ENCODE measurements at places on chromosomes 11 and 22. TPM values are rescaled to one million over a fixed set of nuclear protein-coding genes. Genes with fewer than 3 reads are reported as not detected.

The ZNF74 gene
- total RNA-seq, result 10.7 TPM

GRCh38 chr11:109362059-109362458 lies 59.9 kb upstream of the C11orf87 start:
- no peak for DNase-seq
- H3K36me3 ChIP-seq, result no peaks in the 10 kb centered on the region
- no peaks in the 10 kb centered on the region for H3K27me3 ChIP-seq

The GPHA2 gene
- not detected for total RNA-seq

- no peak for DNase-seq
- no peaks in the 10 kb centered on the region for H3K27me3 ChIP-seq
- H3K27ac ChIP-seq, result no peak overlapping the region
- no peak overlapping the region for H3K4me3 ChIP-seq
- peaks cover 46% of the 10 kb centered on the region for H3K4me1 ChIP-seq
- no peaks in the 10 kb centered on the region for H3K36me3 ChIP-seq
Observed at GRCh38 chr11:74021998-74022397, 13.1 kb upstream of the UCP3 start.

GRCh38 chr11:85021058-85021457 lies 606.1 kb downstream of the DLG2 start:
- DNase-seq, result no peak
- no peaks in the 10 kb centered on the region for H3K27me3 ChIP-seq
- H3K4me1 ChIP-seq, result no peaks in the 10 kb centered on the region

The APOBEC3A gene
- 9.0 TPM for total RNA-seq

DNA sequence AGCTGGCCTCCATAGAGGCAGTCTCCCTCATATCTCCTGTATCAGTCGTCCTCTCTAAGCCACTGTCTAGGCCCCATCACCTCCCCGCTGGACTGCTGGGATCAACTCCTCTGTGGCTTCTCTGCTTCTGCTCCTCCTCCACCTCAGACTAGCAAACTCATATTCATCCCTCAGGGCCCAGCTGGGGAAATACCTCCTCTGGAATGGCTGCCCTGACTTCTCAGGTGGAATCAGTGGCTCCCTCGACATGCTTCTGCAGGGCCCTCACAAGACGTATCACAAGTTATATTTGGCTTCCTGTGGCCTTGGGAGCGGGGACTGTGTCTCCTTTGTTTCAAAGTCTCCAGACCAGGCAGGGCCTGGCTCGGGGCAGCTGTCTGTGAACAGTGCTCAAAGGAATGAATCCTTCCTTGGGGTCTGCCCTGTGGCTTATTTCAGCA lies 10.0 kb downstream of the SLC29A2 start:
- H3K4me1 ChIP-seq, result peaks cover 16% of the 10 kb centered on the region
- H3K4me3 ChIP-seq, result no peak overlapping the region
- no peaks in the 10 kb centered on the region for H3K27me3 ChIP-seq
- no peaks in the 10 kb centered on the region for H3K36me3 ChIP-seq
- H3K27ac ChIP-seq, result no peak overlapping the region

The SYT7 gene
- total RNA-seq, result 4.8 TPM

DNA sequence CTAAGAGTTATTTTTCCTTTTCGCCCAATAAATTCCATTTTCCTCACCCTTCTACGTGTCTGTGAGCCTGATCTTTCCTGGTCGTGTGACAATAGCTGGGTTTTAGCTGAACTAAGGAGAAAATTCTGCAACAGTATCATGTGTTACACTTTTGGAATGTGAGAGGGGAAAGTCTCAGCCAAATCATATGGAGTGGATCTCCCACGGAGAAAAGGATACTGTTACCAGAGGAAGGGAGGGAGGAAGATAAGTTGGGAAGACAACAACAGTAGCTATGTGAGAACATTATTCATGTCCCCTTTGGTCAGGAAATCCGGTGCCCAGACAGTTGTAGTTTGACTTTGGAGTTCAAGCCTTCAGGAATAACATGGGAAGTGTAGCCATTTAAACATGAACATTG lies 584.0 kb upstream of the RAG2 start:
- no peaks in the 10 kb centered on the region for H3K27me3 ChIP-seq
- no peak for DNase-seq
- no peak overlapping the region for H3K27ac ChIP-seq
- no peaks in the 10 kb centered on the region for H3K4me1 ChIP-seq
- H3K4me3 ChIP-seq, result no peak overlapping the region

The SCO2 gene
- total RNA-seq, result 3.1 TPM

The MIOX gene
- not detected for total RNA-seq

DNA sequence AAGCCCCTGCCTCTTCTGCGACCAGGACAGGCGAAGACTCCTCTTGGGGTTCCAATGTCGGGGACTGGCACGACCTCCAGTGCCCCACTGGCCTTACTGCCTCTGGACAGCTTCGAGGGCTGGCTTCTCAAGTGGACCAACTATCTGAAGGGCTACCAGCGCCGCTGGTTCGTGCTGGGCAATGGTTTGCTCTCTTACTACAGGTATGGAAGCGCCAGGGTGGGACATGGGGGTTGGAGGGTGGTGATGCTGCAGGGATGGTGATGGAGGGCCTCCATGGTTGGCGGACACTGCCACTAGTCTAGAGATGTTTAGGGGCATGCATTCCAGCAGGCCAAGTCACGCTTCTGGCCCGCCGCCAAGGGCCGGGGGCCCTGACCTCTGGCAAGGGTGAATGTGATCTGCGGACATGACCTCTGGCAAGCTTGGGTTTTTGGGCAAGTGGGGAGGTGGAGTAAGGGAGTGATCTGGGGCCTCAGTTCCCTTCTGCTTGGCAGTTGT lies 727 bp downstream of the OSBP2 start:
- no peaks in the 10 kb centered on the region for H3K36me3 ChIP-seq
- no peak overlapping the region for H3K27ac ChIP-seq
- DNase-seq, result no peak
- peak overlapping the region; percentile 50 for H3K4me3 ChIP-seq
- no peaks in the 10 kb centered on the region for H3K27me3 ChIP-seq

DNA sequence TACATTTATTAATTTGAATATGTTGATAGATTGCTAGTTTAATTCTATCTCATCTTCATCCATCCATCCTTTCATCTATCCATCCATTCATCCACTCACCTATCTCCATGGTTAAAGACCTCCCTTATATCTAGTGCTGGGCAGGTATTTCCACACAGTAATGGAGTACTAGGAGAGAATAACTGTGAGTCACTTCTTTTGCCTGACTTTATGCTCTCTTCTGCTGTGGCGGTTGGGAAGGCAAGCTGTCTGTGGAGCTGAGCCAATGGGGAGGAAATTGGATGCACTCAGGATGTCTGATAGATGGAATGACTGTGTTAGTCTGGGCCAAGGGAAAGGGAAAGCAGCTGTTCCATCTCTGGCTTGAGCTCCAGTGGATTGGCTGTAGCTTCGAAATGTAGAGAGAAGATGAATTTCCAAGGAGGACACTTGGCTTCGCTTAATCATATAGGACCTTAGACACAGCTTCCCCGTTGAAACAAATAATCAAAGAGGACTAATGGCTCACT lies 60.3 kb downstream of the NELL1 start:
- no peak for DNase-seq
- no peak overlapping the region for H3K4me3 ChIP-seq
- no peaks in the 10 kb centered on the region for H3K4me1 ChIP-seq

The UBQLN3 gene
- total RNA-seq, result 0.14 TPM

GRCh38 chr11:12834630-12835029 lies 160.4 kb downstream of the TEAD1 start:
- H3K27me3 ChIP-seq, result no peaks in the 10 kb centered on the region
- no peak overlapping the region for H3K4me3 ChIP-seq
- H3K4me1 ChIP-seq, result peaks cover 5% of the 10 kb centered on the region
- DNase-seq, result no peak
- no peak overlapping the region for H3K27ac ChIP-seq
- H3K36me3 ChIP-seq, result no peaks in the 10 kb centered on the region

The PKDREJ gene
- not detected for total RNA-seq

- H3K4me3 ChIP-seq, result no peak overlapping the region
- H3K36me3 ChIP-seq, result no peaks in the 10 kb centered on the region
- peaks cover 15% of the 10 kb centered on the region for H3K27me3 ChIP-seq
- peak; percentile 87 for DNase-seq
- no peaks in the 10 kb centered on the region for H3K4me1 ChIP-seq
- no peak overlapping the region for H3K27ac ChIP-seq
Observed at GRCh38 chr11:119533921-119534736, 111.2 kb upstream of the THY1 start.

- no peak overlapping the region for H3K4me3 ChIP-seq
- DNase-seq, result no peak
- no peaks in the 10 kb centered on the region for H3K4me1 ChIP-seq
- H3K36me3 ChIP-seq, result no peaks in the 10 kb centered on the region
- H3K27me3 ChIP-seq, result no peaks in the 10 kb centered on the region
- no peak overlapping the region for H3K27ac ChIP-seq
Observed at GRCh38 chr11:42528471-42528870, 783.3 kb upstream of the API5 start.

The CDC42BPG gene
- total RNA-seq, result 20.9 TPM

The C11orf97 gene
- not detected for total RNA-seq

- DNase-seq, result no peak
- no peaks in the 10 kb centered on the region for H3K36me3 ChIP-seq
- peaks cover 3% of the 10 kb centered on the region for H3K4me1 ChIP-seq
- no peak overlapping the region for H3K27ac ChIP-seq
Observed at GRCh38 chr11:14618060-14618459, 25.5 kb upstream of the PDE3B start.

- H3K4me3 ChIP-seq, result no peak overlapping the region
- no peak overlapping the region for H3K27ac ChIP-seq
- no peak for DNase-seq
- peaks cover 27% of the 10 kb centered on the region for H3K4me1 ChIP-seq
- no peaks in the 10 kb centered on the region for H3K27me3 ChIP-seq
Observed at GRCh38 chr22:21003782-21004181, 1.9 kb upstream of the THAP7 start.

DNA sequence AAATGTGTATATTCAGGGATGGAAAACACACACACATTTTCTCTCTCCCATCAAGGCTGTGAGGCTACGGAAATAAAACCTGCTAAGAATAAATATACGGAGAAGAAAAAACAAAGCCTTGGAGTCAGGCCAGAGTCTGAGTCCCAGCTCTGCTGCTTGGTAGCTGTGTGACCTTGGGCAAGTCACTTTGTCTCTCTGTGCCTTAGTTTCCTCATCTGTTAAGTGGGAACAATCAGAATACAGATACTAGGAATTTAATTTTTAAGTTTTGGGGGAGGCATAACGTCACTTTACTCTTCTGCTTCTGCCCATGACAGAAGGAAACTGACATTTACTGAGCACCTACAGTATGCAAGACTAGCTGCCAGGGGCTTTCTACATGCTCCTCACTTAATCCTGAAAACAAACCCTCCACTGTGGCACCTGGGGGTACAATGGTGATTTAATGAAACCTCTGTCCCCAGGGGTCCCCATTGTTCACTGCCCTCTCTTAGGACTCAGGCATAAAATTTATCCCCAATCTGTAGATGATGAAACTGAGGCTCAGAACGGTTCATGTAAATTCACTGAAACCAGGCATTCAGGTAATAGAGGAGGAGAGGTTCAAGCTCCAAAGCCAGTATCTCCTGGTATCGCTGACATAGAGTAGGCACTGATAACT lies 131.9 kb upstream of the SERPIND1 start:
- no peak for DNase-seq
- no peak overlapping the region for H3K4me3 ChIP-seq

GRCh38 chr11:62030071-62030684 lies 62.7 kb upstream of the FTH1 start:
- no peaks in the 10 kb centered on the region for H3K27me3 ChIP-seq
- no peaks in the 10 kb centered on the region for H3K36me3 ChIP-seq
- no peak overlapping the region for H3K4me3 ChIP-seq
- no peak overlapping the region for H3K27ac ChIP-seq
- H3K4me1 ChIP-seq, result peaks cover 4% of the 10 kb centered on the region

DNA sequence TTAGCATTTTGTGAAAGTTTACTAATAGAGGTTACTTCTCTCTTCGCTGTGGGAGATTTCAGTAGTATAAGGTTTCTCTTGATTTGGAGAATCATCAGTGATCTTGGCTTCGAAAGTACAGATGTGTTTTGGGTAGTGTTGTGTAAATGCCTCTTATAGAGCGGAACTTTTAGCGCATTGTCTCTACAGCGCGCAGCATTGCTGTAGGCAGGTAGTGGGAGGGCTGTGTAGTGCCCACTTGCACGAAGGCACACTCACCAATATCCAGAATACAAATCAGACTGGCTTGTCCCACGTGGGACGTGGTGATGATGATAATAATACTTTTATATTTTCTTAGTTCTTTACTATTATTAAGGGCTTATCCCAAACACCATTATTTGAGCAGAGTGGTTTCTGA lies 51.4 kb downstream of the FAM83F start:
- no peak overlapping the region for H3K27ac ChIP-seq
- H3K4me1 ChIP-seq, result peaks cover 26% of the 10 kb centered on the region
- H3K27me3 ChIP-seq, result no peaks in the 10 kb centered on the region
- peak overlapping the region; percentile 73 for H3K4me3 ChIP-seq
- no peak for DNase-seq
- H3K36me3 ChIP-seq, result no peaks in the 10 kb centered on the region

DNA sequence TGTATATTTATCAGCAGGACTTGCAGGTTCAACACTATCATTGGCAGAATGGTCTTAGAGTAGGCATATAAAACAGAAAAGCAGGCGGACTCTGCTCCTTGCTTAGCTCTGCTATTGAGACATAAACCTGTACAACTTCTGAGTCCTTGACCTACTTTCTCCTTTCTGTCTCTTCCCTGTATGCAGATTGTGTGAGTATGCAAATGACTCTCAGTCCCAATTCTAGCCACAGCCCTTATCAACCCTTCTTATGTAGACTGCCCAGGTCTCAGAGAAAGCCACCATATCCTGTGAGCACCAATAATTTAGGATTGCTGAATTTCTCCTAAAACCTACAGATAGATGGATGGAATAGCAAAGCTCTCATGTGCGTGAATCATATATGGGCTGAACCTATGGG lies 367.6 kb upstream of the DDI1 start:
- H3K4me1 ChIP-seq, result no peaks in the 10 kb centered on the region
- H3K36me3 ChIP-seq, result no peaks in the 10 kb centered on the region
- no peaks in the 10 kb centered on the region for H3K27me3 ChIP-seq
- no peak overlapping the region for H3K27ac ChIP-seq
- no peak overlapping the region for H3K4me3 ChIP-seq

The PIK3C2A gene
- total RNA-seq, result 96.8 TPM

DNA sequence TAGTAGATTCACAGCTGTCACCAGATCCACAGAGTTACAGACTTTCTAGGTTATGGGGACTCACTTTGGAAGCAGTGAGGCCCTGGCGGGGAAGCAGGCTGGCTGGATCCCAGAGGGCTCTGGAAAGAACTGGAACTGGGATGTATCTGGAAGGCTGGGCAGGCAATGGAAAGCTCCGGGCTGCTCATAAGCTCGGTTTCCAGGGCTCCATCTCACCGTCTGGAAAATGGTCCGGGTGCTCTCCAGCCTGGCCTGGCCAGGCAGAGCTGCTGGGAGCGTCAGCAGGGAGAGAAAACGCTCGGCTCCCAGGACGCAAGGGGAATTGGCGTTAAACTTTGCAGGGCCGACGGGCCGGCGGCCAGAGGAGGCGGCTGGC lies 335 bp upstream of the SEZ6L start:
- DNase-seq, result no peak
- H3K36me3 ChIP-seq, result no peaks in the 10 kb centered on the region
- H3K4me3 ChIP-seq, result peak overlapping the region; percentile 34
- H3K27me3 ChIP-seq, result peaks cover 88% of the 10 kb centered on the region
- H3K27ac ChIP-seq, result no peak overlapping the region

The APOL6 gene
- total RNA-seq, result 45.6 TPM

- no peak overlapping the region for H3K4me3 ChIP-seq
Observed at GRCh38 chr11:125455851-125456250, 40.2 kb downstream of the FEZ1 start.

Measured in upper lobe of right lung (tissue), 1 donor.